OCI-LY7 (cell line): ENCODE measurements at places on chromosomes 1 and 21. TPM values are rescaled to one million over a fixed set of nuclear protein-coding genes. Genes with fewer than 3 reads are reported as not detected.

Gene MPL
- total RNA-seq, result not detected in 2 replicates

Gene SLC30A1
- 6.3 and 7.9 TPM in 2 replicates for total RNA-seq

Gene FCRL5
- 44.8 and 57.4 TPM in 2 replicates for total RNA-seq

Gene LCK
- 135 and 146 TPM in 2 replicates for total RNA-seq

Gene AQP10
- not detected in 2 replicates for total RNA-seq

Gene FAM229A
- total RNA-seq, result 13.5 and 16.5 TPM in 2 replicates

Gene GIPC2
- not detected in 2 replicates for total RNA-seq

Gene LEMD1
- total RNA-seq, result 0.63 TPM in 1 of 2 replicates, not detected in the other

Gene FCGR1A
- total RNA-seq, result not detected in 2 replicates

Gene HCRTR1
- not detected in 2 replicates for total RNA-seq

Gene FCER1A
- not detected in 2 replicates for total RNA-seq

Gene KIF21B
- total RNA-seq, result 65.7 and 72.5 TPM in 2 replicates

Gene PCNX2
- total RNA-seq, result 26.9 and 30.6 TPM in 2 replicates

Gene GRHL3
- total RNA-seq, result 0.35 and 0.65 TPM in 2 replicates

Gene C1QTNF12
- 6.1 and 7.0 TPM in 2 replicates for total RNA-seq

Gene SEC22B
- 23.5 and 24.9 TPM in 2 replicates for total RNA-seq

Gene VASH2
- 7.4 and 7.5 TPM in 2 replicates for total RNA-seq

Gene SCCPDH
- 12.1 and 12.2 TPM in 2 replicates for total RNA-seq

Gene SLC45A1
- total RNA-seq, result not detected in 2 replicates

Gene VPS13D
- 39.2 and 45.3 TPM in 2 replicates for total RNA-seq

Gene OR2T35
- total RNA-seq, result not detected in 2 replicates

Gene PERM1
- not detected in 2 replicates for total RNA-seq

Gene DCST1
- not detected in 2 replicates for total RNA-seq

Gene PLCH2
- 1.0 and 1.4 TPM in 2 replicates for total RNA-seq

Gene CKS1B
- 230 and 260 TPM in 2 replicates for total RNA-seq

Gene SERPINC1
- total RNA-seq, result not detected in 2 replicates

Gene FCRL6
- not detected in 2 replicates for total RNA-seq

Gene FAM72A
- total RNA-seq, result 60.1 and 78.2 TPM in 2 replicates

Gene PLEKHN1
- total RNA-seq, result not detected in 2 replicates

Gene NR0B2
- total RNA-seq, result not detected in 2 replicates

Gene TRPM2
- 3.8 and 7.1 TPM in 2 replicates for total RNA-seq

Gene ATP1A4
- not detected in 2 replicates for total RNA-seq

Gene OLIG1
- not detected in 2 replicates for total RNA-seq

Gene CRNN
- total RNA-seq, result not detected in 2 replicates
